ENCODE measurements at places on chromosomes 11 and 22.

DNA sequence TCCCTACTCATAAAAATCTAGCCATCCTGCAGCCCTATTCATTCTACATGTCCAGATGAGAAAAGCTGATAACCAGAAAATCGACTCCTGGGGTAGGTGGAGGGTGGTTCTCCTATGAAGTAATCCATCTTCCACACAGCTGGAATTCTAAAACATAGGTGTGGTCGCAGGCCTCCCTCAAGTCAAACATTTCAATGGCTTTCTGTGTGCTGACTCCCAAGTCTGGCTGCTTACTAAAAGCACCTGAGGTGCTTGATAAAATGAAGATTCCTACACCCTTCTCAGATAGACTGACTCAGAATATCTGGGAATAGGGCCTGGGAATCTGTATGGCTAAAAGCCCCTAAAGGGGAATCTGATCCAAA, 26.1 kb downstream of the IRAG1 start:
- DNase-seq = no peak

- DNase-seq = no peak
Observed at GRCh38 chr11:44611088-44611487, 45.6 kb downstream of the CD82 start.

DNA sequence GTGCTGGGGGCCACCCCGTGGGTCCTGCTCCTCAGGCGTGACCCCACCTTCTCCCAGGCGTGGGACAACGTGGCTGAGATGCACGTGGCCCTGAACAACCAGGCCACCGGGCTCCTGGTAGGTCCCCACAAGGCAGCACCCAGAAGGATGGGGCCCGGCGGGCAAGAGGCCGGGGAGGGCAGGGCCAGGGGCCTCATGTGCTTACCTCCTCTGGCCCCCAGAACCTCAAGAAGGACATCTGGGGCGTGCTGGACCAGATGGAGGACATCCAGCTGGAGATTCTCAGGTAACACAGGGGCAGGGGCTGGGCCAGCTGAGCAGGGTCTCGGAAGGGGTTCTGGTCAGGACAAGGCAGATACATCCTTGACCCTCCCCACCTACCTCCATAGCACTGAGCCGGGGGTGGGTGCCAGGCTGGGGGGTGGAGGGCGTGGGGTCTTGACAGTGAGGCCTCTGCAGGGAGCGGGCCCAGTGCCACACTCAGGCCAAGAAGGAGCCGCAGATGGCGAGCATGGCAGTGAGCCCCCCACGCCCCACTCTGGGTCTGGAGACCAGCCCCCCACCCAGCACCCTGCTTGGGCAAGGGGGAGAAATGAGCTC, 186.3 kb downstream of the IGLL1 start:
- DNase-seq = no peak

- no peak for DNase-seq
Observed at GRCh38 chr11:3108183-3108721, 51.0 kb upstream of the CARS1 start.

GRCh38 chr11:72741849-72742512, 10.2 kb downstream of the ARAP1 start:
- no peak for DNase-seq

DNA sequence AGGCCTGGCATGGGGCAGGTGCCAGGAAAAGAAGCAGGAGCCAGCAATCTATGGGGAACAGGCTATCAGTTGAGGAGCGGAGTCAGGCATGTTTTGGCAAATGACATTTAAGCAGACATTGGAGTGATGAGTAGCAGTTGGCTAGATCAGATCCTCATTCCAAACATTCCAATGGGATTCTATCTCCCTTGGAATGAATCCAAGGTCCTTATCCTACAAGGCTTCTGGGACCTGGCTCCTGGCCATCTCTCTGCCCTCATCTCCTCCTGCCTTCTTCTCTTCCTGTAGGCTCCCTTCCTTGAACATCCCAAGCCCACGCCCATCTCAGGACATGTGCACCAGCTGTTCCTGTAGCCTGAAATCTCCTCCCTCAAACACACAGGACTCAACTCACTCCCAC, 1074.5 kb downstream of the TBC1D22A start:
- DNase-seq = no peak

DNA sequence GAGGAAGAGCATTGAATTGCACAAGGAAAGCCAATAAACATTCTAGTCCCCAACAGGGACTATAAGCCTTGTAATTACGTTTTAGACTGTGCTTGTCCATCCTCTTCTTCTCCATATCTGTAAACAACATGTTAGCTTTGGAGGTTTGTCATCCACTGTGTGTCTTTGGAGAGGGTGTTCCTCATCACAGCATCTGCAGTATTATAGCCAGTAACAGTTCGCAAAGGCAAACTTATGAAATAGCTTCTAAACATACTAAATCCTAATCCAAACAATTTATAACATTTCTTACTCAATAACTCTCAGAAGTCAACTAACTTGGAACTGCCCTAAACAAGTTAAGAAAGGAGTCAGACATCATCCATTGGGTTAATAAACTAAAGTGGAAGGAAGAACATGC, 10.3 kb upstream of the BDNF start:
- DNase-seq = no peak

- no peak for DNase-seq
Observed at GRCh38 chr11:122808478-122808869, 29.8 kb upstream of the CRTAM start.

DNA sequence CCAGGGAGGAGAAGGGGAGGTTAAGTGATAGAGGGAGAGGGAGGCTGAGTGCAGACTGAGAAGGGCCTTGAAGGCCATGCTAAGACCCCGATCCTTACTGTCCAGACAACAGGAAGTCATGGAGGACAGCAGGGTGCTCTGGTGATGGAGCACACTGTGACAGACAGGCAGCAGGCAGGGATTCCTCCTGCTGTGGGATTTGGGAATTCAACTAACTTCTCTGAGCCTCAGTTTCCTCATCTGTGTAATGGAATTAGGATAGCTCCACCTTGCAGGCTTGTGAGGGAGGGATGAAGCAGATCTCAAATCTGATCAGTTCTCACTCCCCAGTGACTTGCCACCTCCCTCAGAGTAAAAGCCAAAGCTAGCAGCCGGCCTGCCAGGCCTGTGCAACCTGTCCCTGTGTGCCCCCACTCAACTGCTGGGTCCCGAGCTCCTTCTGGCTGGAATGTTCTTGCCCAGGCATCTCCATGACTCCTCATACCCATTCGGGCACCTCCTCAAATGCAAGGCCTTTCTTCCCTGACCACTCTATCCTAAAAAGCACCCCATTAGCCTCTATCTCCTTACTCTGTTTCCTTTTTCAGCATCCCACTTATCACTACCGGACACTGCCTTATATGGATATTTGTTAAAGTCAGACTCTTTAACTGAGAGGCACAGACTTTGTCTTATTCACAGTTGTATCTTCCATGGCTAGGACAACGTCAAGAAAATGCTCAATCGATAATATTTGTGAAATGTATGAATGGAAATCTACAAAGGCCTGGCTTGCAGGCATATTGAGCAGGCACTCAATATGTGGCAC, 9.5 kb downstream of the ARAP1 start:
- no peak for DNase-seq

DNA sequence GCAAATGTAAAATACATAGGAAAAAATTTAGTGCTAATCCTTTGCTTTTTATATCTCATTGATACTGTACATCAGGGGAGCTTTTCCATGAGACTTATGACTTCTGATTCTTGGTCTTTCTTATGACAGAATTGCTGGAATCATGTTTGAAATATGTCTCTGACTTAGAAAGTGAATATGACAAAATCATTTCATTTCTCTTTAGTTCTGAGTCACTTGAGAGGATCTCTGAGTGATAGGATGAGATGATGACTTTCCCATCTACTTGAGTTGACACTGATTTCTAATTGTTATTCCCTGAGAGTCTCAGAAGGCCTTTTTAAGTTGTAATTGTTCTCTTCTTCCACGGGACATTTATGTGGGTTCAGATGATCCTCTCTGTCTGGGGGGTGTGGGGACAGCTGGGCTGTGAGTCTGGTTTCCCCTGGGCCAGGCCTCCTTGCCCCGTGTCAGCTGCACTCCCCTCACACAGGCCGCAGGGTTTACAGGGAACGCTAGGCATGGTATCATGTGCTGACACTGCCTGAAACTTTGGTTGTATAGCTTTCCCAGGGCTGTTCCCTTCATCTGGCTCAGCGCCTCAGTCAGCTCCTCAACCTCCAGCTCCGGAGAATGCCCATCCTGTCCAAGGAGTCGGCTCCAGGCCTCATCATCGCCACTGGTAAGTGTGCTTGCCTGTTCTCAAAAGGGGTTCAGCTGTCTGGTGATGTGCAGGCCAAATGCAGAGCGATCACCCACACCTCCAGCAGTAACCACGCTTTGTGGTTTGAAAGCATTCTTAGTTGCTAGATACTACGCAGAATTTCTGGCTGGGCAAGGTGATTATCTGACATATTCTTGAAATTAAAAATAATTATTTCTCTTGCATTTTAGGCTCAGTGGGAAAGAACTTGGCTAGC, 69.5 kb upstream of the SORL1-AS1 start:
- DNase-seq = no peak

DNA sequence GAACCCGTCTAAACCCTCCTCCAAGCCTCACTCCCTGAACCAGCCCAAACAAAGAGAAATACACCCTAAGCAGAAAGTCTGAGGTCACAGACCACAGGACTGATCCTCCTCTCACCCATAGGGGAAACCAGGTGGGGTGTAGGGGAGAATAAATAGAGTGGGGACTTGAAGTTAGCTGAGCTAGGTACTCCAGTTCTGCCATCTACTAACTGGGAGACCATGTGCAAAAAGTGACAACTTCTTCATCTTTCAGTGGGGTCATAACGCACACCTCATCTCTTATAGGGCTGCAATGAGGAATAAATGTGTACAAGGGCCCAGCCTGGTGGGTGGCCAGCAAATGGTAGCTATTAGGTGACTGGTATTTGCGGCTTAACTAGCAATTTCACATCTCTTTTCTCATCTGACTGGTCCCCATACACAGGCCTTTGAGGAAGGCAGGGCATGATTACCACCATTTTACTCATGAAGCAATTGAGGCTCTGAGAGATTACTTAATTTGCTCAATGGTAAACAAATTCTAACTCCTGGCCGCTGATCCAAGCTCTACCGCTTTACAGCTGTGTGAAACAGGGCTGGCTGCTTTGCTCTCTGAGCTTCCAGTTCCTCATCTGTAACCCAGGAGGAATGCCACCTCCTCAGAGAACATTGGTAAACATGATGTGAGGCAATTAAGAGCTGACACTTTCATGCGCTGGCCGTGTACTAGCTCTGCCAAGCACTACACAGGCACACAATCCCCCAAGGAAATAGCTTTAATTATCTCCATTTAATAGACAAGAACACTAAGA, 16.6 kb downstream of the TBC1D10A start:
- DNase-seq = no peak

DNA sequence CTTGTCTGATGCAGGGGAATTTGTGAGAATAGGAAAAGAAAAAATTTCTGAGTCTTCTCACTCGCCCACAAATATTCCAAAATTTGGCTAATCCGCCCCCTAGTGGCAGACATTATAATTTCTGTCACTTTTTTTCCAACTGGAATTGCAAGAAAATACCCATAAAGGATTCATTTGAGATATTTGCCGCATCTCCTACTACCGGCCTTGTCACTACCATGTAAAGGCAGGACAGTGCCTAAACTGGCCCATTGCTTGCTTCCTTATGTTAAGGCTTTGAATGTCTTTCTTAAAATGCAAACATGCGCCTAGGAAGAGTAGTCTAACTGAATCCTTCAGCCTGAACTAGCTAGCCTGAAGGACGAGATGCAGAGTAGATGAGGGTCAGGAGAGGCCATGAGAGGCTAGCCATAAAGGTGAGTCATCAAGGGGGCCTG, 9.3 kb upstream of the CEP295 start:
- DNase-seq = peak; percentile 47

GRCh38 chr11:9274499-9275258, 9.5 kb upstream of the DENND5A start:
- DNase-seq = no peak

- no peak for DNase-seq
Observed at GRCh38 chr11:35276396-35277145, 137.6 kb downstream of the CD44 start.

GRCh38 chr11:2409611-2410468, 9.3 kb downstream of the TSSC4 start:
- no peak for DNase-seq

GRCh38 chr11:87628026-87628580, 547.1 kb downstream of the RAB38 start:
- DNase-seq = no peak

DNA sequence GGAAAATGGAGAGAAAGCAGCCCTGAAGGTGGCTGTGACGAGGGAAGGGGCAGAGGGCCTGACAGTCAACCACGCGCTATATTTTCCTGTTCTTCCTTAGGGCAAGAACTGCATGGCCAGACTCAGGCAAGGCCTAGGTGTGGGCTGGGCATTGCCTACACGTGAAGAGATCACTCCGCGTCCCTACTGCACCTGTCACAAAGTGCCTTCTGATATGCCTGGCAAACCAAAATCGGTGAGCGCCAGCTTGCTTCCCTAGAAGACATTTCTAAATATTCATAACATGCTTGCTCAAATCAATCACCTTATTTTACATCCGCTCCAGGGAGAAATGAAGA, 6.3 kb downstream of the TMEM121B start:
- no peak for DNase-seq

- no peak for DNase-seq
Observed at GRCh38 chr11:34161361-34161760, 55.9 kb downstream of the NAT10 start.

DNA sequence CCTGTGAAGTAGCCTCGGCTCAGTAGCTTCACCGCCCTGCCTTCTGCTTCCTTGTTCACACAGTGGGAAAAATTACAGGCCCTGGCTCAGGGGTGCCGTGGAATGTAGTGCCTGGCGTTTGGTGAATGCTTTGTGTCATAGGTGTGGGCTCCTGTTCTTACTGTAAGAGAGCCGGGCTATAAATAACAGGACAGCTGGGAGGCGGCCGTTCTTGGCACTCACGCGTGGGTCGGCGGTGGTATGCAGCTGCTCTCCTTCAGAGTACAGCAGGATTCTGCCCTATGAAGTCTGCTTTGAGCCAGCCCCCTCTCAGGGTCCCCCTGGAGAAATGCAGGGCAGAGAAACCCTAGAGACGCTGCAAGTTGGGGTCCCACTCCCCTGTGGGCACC, 84.2 kb downstream of the CTTN start:
- no peak for DNase-seq

- no peak for DNase-seq
Observed at GRCh38 chr22:21589396-21589795, 21.9 kb downstream of the UBE2L3 start.

GRCh38 chr11:44380009-44380313, 70.0 kb upstream of the ALX4 start:
- no peak for DNase-seq

- DNase-seq = no peak
Observed at GRCh38 chr11:118706546-118706825, 27.0 kb upstream of the TREH start.

DNA sequence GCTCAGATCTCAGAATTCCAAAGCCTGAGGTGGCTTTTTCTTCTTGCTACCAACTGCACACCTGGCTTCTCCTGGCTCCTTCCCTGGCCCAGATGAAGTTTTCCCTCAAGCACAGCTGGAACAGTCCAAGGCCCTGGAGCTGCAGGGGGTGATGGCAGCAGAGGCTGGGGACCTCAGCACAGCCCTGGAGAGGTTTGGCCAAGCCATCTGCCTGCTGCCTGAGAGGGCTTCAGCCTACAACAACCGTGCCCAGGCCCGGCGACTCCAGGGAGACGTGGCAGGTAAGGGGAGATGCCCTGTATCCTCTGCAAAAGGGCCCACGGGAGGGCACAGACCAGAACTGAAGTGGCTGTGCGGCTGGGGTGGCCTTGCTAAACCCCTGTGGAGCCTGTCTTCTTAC, 1.2 kb downstream of the TTC36 start:
- DNase-seq = no peak

- DNase-seq = no peak
Observed at GRCh38 chr11:73271936-73272679, at the start of gene P2RY6. Gene P2RY6, plus strand, starts transcription at chr11:73272338. Its CDS starts 24,181 bp downstream, at chr11:73296519.
